HS-5 (cell line): ENCODE measurements at places on chromosomes 3 and 15.

DNA sequence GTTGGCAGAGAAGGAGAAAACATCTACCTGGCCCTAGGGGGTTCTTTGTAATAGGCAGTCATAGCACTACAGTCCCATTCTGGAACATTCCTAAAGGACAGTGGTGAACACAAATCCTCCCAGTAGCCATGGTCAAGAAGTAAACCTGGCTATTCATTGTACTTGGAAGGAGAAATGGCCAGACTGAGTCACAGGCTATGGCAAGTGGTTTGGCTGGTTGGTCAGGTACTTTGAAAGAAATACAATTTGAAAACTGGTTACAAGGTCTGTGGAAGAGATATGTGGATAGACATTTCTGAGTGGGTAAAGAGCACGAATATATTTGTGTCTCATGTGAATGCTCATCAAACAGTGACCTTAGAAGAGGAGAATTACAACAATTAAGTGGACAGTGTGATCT, 33.0 kb upstream of the FAN1 start:
- no peak for DNase-seq

- DNase-seq, result no peak
These were observed 118.5 kb downstream of the EEFSEC start for GRCh38 chr3:128271536-128272332.

DNA sequence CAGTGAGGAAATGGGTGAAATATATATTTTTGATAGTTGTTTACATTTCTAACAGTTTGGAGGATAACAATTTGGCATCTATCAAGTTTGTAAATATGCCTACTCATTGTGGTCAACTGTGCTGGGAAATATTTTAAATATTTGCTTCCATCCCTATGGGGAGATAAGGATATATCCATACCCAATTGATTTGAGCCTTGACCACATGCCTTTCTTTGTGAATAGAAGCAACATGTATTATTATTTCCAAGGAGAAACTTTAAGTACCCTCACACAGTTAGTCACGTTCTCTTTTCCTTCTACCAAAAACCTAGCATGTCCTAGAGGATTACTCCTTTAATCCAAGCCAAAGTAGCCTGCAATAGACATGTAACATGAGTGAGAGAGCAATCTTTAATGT, 245.4 kb upstream of the CBLB start:
- DNase-seq, result no peak

GRCh38 chr3:118782755-118783202, 251.9 kb downstream of the IGSF11 start:
- DNase-seq, result peak; percentile 14

- no peak for DNase-seq
These were observed 238.8 kb downstream of the CDIN1 start for GRCh38 chr15:36818260-36818659.
